ENCODE measurements at places on chromosomes 11 and 22.

GRCh38 chr22:20118300-20119020 is 1.4 kb upstream of the TRMT2A start:
- no peak for DNase-seq

- DNase-seq: no peak
These were observed 48.5 kb upstream of the SOX6 start for GRCh38 chr11:16404781-16405285.

DNA sequence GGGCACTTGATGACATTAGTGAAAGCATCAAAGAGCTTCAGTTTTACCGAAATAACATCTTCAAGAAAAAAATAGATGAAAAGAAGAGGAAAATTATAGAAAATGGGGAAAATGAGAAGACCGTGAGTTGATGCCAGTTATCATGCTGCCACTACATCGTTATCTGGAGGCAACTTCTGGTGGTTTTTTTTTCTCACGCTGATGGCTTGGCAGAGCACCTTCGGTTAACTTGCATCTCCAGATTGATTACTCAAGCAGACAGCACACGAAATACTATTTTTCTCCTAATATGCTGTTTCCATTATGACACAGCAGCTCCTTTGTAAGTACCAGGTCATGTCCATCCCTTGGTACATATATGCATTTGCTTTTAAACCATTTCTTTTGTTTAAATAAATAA is 10.6 kb downstream of the REXO2 start:
- no peak for DNase-seq

DNA sequence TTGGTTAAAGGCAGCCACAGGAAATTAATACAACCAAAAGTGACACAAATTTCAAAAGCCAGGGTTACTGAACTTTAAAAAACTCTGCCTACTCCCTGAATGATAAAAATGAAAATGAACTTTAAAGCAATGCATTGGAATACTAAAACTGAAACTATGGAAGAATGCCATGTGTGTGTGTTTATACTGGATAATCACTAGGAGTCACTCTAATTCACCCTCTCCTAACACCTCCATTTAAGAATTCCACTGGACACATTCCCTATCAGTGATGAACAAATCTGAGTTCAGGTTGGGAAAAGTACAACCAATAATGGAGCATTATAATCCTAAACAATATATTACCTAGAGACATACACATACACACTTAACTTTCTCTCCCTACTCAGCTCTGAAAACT is 27.5 kb upstream of the PLAAT3 start:
- DNase-seq: no peak

DNA sequence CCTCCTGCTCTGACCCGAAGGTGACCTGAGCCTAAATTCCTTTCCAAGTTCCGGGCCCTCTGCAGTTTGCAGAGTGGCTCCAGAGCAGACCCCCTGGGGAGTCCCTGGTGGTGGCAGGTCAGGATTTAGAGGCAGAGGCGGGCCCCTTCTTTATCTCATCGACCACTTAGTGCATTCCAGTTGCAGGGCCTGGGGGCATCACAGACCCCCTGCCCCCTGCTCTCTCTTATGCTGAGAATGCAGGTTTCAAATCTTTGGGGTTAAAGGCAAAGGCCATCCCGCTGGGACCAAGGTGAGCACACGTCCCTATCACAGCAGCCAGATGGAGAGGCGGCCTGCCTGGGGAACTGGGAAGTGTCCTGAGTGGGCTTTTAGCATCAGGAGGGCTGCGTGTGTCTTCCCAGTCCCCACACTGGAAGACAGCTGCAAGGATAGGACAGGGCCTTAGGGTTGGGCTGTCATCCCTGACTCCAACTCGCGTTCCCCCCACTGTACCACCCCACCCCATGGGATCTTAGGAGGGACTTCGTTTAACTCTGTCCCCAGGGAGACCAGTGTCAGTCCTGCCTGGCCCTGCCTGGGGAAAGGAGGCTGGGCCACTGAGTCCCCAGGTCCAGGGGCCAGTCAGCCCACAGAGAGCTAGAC is 11.3 kb downstream of the DERL3 start:
- DNase-seq: no peak

GRCh38 chr22:39405346-39406085 is 5.9 kb downstream of the TAB1 start:
- peak; percentile 48 for DNase-seq

GRCh38 chr11:111936040-111936540 is 1.1 kb upstream of the DIXDC1 start:
- DNase-seq: no peak

DNA sequence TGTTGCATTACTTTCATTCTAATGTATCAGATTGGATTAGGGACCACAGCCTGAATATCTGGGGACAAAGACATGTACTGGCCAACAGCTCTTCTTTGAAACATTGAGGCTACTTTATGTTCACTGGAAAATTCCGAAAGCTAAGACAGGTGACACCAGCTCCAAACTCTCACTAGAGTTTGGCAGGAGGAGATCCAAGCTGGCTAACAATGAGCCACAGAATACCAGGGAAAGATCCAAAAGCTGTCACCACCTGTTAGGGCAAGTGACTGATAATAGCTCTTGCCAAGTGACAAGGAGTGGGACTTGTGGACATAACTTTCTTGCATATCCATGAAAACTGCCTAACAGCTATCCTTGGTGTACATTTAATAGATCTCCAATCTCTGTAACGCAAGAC is 333.3 kb downstream of the TTC28 start:
- DNase-seq: no peak

DNA sequence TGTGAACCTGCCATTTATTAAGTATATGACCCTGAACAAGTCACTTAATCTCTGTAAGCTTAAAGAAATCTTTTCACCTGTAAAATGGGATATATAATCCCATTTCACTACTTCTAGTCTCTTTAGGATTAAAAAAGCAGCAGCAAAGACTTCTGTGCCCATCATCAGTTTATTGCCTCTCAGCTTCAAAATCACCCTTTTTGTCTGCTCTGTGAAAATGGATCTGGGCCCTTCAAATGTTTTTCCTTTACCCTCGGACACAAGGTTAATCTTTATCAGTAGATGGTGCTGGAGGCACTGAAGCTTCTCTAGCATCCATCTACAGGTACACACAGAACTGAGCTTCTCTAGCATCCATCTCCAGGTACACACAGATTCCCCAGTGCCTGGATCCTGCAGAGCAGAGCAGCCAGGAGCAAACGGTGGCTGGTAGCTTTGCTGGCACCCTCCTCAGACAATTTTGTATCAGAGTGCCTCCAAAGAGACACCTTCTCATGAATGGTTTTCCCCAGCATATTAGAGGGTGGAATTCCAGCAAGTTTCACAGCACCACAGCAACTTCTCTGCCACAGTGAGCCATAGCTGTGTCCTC is 56.8 kb downstream of the CADM1 start:
- DNase-seq: no peak

GRCh38 chr11:69890476-69890875 is 71.3 kb upstream of the FGF3 start:
- DNase-seq: no peak

DNA sequence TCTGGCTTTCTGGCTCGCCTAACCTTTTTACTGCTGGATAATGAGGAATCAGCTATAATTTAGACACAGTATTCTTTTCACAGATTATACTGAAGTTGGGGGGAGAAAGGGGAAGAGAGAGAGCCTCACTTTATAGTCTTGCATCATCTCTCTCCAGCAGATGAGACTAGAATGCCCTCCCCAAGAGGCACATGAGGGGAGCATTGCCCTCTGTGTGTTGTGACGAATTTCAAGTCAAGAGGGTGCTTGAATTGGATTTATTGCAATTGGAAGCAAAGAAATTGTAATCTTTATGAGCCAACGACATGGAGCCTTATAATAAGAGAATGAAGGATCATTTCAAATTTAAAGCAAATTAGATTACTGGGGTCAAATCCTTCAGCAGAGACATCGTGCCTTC is 17.6 kb upstream of the CADM1 start:
- no peak for DNase-seq

DNA sequence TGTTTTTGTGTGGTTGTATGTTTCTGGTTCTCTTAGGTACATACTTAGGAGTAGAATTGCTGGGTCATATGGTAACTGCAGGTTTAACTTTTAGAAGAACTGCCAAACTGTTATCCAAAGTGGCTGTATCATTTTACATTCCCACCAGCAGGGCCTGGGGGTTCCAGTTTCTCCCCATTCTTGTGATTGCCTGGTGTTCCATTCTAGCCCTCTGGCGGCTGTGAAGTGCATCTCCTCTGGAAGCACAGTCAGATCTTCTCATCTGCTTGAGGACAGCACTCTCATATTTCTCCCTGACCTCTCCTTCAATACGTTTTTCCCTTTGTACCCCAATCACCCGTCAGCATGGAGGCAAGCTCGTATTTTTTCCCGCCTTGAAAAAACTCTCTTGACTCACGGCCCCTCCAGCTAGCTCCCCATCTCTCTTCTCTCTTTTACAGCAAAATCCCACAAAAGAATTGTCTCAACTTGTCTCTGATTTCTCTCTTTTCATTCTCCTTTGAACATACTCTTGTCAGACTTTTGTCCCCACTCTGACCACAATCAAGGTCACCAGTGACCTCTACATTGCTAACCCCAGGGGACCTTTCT is 56.8 kb upstream of the THY1 start:
- DNase-seq: no peak

GRCh38 chr11:19320827-19321226 is 80.1 kb upstream of the E2F8 start:
- no peak for DNase-seq

DNA sequence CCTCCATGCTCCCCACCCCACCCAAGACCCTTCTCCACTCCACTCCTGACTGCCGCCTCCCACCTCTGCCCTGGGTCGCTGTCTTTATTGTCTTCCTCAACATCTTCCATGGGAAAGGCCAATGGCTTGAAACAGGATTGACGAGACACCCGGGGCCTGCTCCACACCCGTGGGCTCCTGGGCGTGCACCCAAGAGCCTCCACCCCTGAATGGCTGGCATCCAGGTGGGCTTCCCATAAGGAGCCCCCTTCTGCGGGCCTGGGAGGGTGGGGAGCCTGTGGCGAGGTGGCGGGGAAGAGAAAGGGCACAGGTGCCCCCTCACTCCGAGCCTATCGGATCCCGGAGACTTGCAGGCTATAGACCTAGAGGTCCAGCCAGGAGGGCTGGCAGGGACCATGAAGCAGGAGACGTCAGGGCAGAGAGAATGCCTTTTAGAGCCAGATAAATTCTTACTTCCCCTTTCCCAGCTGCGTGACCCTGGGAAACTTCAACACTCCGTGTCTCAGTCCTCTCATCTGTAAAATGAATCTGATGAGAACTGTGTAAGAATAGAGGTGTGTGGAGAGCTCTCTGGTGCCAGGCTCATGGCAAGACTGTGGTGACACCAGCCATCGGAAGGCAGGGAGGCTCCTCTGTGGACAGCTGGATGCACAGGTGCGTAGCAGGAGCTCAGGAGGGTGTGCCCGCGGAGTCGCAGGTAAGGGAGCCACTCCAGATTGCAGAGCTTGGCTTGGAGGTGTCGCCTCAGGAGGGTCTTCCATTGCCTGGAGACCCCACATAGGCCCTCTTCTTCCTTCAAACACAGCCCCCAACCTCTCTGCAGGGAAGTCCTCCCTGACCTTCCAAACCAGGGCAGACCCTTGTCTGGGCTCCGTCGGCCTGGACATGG is 53.9 kb downstream of the SMIM38 start:
- no peak for DNase-seq

All from renal pelvis (tissue), 12 donors.